ENCODE measurements at places on chromosomes 3 and 15.

GRCh38 chr15:26013981-26014380 is 150.9 kb upstream of the ATP10A start:
- no peak for DNase-seq

- DNase-seq: no peak
Observed at GRCh38 chr3:142694225-142694624, 29.6 kb upstream of the TRPC1 start.

- no peak for DNase-seq
Observed at GRCh38 chr3:116391296-116392201, 53.7 kb downstream of the LSAMP start.

DNA sequence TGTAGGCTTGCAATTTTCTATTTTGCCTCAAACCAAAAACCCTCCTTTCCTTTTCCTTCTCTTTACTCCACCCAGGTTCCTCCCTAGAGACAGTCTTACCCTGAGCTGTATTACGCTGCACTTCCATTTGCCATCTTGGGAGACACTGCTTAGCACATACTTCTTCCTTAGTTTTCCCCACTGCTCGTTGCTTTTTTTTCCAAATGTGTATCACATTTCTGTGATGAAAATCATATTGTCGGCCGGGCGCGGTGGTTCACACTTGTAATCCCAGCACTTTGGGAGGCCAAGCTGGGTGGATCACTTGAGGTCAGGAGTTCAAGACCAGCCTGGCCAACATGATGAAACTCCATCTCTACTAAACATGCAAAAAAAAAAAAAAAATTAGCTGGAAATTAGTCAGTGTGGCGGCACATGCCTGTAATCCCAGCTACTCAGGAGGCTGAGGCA is 29.5 kb downstream of the POPDC2 start:
- no peak for DNase-seq

DNA sequence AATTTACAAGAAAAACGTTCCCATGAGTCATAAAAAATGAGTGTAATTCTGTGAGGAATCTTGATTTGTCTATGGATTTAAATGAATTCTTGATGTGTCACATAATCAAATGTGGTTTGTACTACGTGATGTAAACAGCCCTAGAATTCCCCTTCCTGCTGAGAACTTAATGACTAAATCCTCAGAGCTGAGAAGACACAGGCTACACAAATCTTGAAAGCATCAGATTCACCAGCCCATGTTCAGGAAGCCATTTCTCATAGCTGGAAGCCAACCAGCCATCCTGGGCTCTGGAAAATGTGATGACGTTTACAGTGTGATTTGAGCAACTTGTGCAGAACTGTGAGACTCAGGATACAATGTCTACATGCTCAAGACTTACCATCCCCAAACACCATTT is 193.7 kb upstream of the MME start:
- DNase-seq: no peak

GRCh38 chr3:105885256-105885655 is 16.4 kb upstream of the CBLB start:
- DNase-seq: no peak

DNA sequence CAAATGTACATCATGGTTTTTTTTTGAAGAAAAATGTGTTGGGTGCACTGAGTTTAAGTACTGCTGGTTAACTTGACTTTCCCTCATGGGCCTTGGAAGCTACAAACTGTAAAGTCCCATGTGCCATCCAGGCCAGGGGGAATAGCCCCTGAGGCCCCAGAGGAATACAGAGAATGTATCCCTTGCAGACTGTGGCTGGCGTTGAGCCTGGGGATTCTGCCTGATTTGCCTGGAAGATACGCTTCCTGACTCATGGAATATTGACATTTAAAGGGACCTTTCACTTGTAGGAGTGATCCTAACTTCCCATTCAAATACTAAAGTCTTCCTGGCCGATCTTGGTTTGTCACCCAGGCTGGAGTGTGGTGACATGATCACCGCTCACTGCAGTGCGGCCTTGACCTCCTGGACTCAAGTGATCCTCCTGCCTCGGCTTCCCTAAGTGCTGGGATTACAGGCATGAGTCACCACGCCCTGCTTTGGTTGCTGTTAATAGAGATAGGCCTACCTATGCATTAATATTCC is 42.0 kb downstream of the ADAMTSL3 start:
- no peak for DNase-seq

GRCh38 chr3:40355410-40355809 is 31.6 kb upstream of the ENTPD3 start:
- DNase-seq: no peak

All from natural killer cell treated with Interleukin-12 subunit alpha and Interleukin-12 subunit beta and Interleukin-15 and Interleukin-18, amount 100 ng/mL, for 72 hours (primary cell).